ENCODE measurements at places on chromosomes 2 and 18. TPM values are rescaled to one million over a fixed set of nuclear protein-coding genes. Genes with fewer than 3 reads are reported as not detected.

DNA sequence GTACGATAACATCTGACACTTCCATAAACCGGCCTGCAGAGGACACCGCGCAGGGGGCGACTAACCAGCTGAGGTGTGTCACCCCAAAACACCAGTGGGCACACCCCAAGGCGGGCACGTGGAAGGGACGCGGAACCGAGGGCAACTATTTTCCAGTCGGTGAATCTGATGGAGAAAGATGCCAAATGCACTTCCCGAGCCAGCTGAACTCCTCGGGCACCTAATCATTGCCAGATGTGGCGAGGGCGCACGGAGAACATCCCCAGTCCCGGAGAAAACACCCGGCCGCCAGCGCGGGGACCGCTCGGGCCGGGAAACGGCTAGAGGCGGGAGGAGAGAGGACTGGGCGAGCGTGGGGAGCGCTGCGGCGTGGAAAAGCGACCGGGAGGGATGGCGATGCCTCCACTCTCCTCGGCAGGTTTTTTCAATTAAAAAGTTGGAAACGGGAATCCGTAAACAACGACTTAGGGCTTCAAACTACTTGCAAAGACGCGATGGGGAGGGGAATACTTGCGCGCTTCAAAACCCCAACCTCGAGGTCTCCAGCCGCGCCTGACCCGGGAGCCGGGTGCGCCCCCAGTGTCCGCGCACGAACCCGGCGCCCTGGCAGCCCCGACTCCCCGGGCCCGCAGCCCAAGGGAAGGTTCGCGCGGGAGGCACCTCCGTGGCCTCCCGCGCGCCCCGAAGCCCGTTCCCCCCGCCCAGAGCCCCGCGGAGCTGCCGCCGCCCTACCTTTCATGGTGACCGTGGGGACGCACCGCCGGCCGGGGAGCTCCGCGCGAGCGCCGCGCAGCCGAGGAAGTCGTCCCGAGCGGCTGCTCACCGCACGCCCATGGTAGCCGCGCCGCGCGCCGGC, 497 bp downstream of the COLEC12 start:
- peaks cover 34% of the 10 kb centered on the region for H3K4me1 ChIP-seq
- DNase-seq = no peak
- H3K4me3 ChIP-seq = peak overlapping the region; percentile 64
- H3K36me3 ChIP-seq = no peaks in the 10 kb centered on the region
- peak overlapping the region; percentile 49 for H3K27ac ChIP-seq
- H3K27me3 ChIP-seq = peaks cover 19% of the 10 kb centered on the region

The PLGLB1 gene
- 2.7 TPM for total RNA-seq

The GPR45 gene
- total RNA-seq = not detected

GRCh38 chr2:16653083-16653375, 12.6 kb downstream of the CYRIA start:
- no peak overlapping the region for H3K4me3 ChIP-seq
- H3K36me3 ChIP-seq = no peaks in the 10 kb centered on the region
- no peak for DNase-seq
- H3K27ac ChIP-seq = peak overlapping the region; percentile 78
- H3K4me1 ChIP-seq = peaks cover 86% of the 10 kb centered on the region

- no peak overlapping the region for H3K27ac ChIP-seq
- H3K4me3 ChIP-seq = no peak overlapping the region
- H3K36me3 ChIP-seq = no peaks in the 10 kb centered on the region
- DNase-seq = no peak
- no peaks in the 10 kb centered on the region for H3K4me1 ChIP-seq
- no peaks in the 10 kb centered on the region for H3K27me3 ChIP-seq
These were observed 97.1 kb downstream of the ITGA4 start for GRCh38 chr2:181554061-181554830.

GRCh38 chr18:11162889-11163288, 13.5 kb upstream of the PIEZO2 start:
- H3K4me1 ChIP-seq = peaks cover 4% of the 10 kb centered on the region
- H3K27ac ChIP-seq = no peak overlapping the region
- DNase-seq = no peak
- H3K36me3 ChIP-seq = no peaks in the 10 kb centered on the region

GRCh38 chr2:64819774-64820688, 166.3 kb upstream of the SERTAD2 start:
- no peak overlapping the region for H3K4me3 ChIP-seq
- no peaks in the 10 kb centered on the region for H3K27me3 ChIP-seq
- peaks cover 10% of the 10 kb centered on the region for H3K4me1 ChIP-seq
- DNase-seq = no peak
- peak overlapping the region; percentile 71 for H3K27ac ChIP-seq

- no peak overlapping the region for H3K27ac ChIP-seq
- no peaks in the 10 kb centered on the region for H3K27me3 ChIP-seq
- no peak for DNase-seq
- no peaks in the 10 kb centered on the region for H3K36me3 ChIP-seq
- H3K4me1 ChIP-seq = no peaks in the 10 kb centered on the region
These were observed 71.9 kb downstream of the SLC66A2 start for GRCh38 chr18:79879566-79879965.
